ACHN (cell line): ENCODE measurements at places on chromosomes 12 and 14.
A peak's percentile ranks its signal among the peaks of the same experiment; 100 is the strongest.

- DNase-seq, result no peak
Measured at GRCh38 chr12:112734859-112735695, 56.5 kb upstream of the RPH3A start.

DNA sequence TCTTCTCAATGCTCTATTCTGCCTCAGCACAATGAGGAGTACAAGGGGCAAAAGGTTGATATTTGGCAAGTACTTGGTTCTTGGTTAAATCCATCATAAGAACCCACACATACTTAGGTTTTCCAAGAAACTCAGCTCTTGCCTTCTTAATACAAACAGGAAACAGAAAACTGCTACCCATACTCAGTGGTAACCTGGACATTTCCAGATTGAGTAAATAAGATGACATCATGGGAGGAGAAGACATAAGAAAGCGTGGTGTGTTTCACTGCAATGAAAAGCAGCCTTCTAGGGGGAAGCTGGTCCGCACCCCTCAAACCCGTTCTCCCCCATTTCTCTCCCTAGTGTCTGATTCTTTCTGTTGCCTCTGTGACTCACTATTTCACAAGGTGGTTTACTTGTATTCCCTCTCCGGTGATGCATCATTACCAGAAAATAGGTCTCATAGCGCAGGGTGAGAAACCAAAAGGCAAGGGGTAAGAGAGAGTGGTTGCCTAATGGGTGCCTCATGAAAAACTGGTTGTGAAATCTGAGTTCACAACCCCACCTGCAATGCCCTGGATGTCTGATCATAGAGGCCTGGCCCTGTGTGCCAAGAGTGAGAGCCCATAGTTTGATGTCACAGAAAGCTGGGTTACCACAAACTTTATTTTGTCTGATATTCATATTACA is 326.5 kb upstream of the TBX3 start:
- DNase-seq, result no peak

- DNase-seq, result no peak
Measured at GRCh38 chr14:79080040-79080439, 909.9 kb downstream of the NRXN3 start.

- no peak for DNase-seq
Measured at GRCh38 chr12:124381456-124382296, 86.8 kb downstream of the RFLNA start.

DNA sequence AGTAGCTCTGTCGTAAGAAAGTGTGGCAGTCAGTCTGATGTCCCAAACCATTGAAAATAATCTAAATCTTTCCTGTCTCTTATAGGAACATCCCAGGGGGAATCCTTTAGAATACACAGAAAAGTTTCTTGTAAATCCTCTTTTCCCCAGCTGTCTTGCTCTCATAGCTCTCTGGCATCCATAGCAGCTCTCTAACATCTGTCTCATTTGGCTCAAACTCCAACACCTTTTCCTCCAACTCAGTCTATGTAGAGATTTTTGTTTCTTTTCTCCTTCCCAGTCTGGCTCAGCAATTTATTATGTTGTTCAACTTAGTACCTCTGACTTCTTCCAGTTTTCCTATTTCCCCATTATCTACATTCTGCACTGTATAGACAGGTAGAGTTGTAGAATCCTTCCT is 84.4 kb upstream of the NEDD1 start:
- no peak for DNase-seq

GRCh38 chr12:16359512-16360491 is 12.4 kb downstream of the MGST1 start:
- DNase-seq, result peak; percentile 73

GRCh38 chr14:83463500-83464098 is 1929.9 kb upstream of the SEL1L start:
- peak; percentile 56 for DNase-seq

- no peak for DNase-seq
Measured at GRCh38 chr14:35631071-35631805, 97.3 kb downstream of the INSM2 start.

GRCh38 chr14:60327447-60328331 is 78.7 kb downstream of the PPM1A start:
- peak; percentile 10 for DNase-seq

GRCh38 chr14:95998656-95999055 is 40.5 kb upstream of the C14orf132 start:
- DNase-seq, result peak; percentile 2

DNA sequence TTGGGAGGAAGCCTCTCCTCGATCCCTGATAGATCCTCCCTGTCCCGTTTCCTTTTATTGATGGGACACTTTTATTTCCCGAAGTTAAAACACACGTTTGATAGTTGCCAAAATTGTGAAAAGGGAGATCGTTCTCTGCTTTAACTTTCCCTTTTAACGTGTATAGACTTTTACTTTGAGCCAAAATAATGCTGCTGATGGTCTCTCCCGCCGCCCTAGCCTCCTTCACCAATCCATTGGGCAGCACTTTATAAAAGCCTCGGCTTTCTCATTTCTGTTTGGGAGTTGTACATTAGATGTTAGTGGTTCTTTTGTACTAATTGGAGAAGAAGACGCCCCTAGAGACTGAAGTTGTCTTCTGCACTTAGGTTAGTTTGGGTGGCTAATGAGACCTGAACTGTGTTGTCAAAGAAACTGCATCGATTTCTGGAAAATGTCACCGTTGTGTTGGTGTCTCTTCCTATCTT is 1.4 kb downstream of the TMTC2 start:
- DNase-seq, result peak; percentile 30

DNA sequence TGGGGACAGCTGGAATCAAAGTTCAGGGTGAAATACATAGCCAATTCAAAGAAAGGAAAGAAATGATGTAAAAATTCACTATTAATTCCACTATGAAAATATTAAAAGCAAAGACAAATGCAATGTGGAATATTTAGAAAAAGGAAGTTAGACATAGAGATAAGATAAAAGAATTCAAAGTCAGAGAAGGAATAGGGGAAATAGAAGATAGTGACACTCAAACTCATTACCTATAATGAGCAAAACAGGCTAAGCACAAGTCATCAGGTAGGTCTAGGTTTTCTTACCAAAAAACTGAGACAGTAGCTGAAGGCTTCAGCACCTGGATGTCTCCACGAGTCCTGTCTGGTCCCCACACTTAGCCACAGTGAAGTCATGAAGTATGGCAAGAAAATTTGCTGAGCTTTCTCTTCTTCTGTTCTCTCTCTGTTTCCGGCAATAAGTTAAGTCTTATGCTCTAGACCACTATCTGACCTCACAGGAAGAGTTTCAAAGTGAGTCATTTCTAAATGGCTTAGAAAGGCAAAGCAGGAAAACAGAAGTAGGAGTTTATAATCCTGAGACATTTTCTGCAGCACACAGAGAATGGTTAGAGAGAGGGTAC is at the start of gene C3AR1:
Gene C3AR1, minus strand, starts transcription at position 369 of the 604 bp plus-strand sequence. CDS start 6,174 bp downstream, outside the sequence.
- peak; percentile 80 for DNase-seq

DNA sequence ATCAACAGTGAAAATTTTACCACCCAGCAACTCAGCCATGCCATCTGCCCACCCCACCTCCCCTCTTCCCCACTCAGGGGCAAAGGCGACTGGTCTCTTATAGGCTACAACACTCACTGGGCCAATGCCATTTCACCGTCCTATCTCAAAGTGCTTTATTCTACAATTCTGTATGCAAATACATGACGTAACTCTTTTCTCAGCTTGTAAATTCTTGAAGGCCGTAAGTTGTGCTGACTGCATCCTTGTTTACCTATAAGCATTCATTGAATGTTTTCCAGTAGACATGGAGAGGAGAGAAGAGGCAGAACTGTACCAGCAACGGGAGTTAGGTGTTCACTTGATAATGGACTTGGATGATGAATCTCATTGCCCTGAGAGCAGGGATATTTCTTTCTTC is 15.6 kb downstream of the BCL2L14 start:
- DNase-seq, result no peak

GRCh38 chr12:96378319-96378718 is 21.9 kb downstream of the CDK17 start:
- DNase-seq, result no peak

DNA sequence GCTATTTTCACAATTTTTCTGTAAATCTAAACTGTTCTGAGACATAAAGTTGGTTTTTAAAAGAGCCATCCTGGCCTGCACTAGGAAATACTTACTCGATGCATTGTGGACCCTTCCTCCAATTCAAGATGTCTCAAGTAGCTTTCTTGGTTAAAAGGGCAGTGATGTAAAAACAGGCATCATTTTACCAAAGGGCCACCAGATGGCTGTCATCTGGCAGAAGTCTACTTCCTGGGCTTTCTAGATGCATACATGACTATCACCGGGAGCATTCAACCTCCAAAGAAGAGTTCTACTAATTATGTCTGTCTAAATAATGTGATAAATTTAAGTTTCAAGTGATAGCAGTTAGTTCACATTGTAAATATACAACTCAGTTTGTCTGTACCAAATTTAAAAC is 96.8 kb upstream of the FRMD6 start:
- peak; percentile 72 for DNase-seq

DNA sequence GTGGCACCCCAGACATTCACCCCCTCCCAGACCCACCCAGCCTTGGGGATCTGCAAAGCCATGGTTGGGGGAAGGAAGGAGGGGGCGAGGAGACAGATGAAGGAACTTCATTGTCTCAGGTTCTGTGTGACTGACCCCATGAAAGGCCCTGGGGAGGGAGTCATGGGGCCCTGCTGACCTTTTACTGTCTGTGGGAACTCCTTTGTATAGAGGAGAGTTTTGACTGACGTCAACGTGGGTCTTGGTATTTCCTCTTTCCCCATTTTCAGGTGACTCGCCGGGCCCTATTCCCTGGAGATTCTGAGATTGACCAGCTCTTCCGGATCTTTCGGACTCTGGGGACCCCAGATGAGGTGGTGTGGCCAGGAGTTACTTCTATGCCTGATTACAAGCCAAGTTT is 3.1 kb upstream of the RAB5B start:
- no peak for DNase-seq

DNA sequence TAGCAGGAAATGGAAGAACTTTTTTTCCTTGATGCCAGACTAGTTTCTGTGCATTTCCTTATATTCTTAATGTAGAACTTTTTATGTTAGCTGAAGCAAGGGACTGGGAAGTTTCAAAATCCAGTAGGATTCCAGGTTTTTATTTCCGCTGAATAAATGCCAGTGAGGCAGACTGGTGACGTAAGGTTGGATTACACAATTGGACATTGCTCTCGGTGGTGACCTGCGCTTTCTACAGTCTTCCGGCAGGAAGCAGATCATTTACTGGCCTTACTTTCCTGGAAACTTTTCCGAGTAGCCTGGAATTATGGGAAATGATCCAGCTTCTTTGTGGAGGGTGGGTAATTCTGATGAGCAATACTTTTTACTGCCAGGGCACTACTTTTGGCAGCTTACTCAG is 3.6 kb downstream of the IFT43 start:
- no peak for DNase-seq

- DNase-seq, result no peak
Measured at GRCh38 chr14:38339696-38340095, 83.8 kb upstream of the CLEC14A start.

GRCh38 chr12:121781998-121782979 is 11.2 kb downstream of the RHOF start:
- DNase-seq, result no peak

GRCh38 chr12:26179826-26180225 is 15.5 kb upstream of the SSPN start:
- DNase-seq, result no peak

- DNase-seq, result peak; percentile 63
Measured at GRCh38 chr12:15152868-15153267, 68.3 kb downstream of the RERG start.

DNA sequence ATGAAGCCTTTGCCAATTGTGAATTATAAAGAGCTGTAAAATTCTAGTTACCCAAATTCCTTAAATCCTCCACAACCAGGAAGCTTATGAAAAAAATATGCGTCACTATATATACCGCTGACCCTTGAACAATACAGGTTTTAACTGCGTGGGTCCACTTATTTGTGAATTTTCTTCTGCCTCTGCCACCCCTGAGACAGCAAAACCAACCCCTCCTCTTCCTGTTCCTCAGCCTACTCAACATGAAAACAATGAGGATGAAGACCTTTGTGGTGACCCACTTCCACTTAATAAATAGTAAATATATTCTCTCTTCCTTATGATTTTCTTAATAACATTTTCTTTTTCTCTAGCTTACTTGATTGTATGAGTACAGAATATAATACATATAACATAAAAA is 42.2 kb downstream of the CMKLR1 start:
- DNase-seq, result no peak

- no peak for DNase-seq
Measured at GRCh38 chr12:96780330-96780729, 126.7 kb upstream of the NEDD1 start.

- no peak for DNase-seq
Measured at GRCh38 chr12:48824905-48825304, 6.6 kb downstream of the CACNB3 start.

DNA sequence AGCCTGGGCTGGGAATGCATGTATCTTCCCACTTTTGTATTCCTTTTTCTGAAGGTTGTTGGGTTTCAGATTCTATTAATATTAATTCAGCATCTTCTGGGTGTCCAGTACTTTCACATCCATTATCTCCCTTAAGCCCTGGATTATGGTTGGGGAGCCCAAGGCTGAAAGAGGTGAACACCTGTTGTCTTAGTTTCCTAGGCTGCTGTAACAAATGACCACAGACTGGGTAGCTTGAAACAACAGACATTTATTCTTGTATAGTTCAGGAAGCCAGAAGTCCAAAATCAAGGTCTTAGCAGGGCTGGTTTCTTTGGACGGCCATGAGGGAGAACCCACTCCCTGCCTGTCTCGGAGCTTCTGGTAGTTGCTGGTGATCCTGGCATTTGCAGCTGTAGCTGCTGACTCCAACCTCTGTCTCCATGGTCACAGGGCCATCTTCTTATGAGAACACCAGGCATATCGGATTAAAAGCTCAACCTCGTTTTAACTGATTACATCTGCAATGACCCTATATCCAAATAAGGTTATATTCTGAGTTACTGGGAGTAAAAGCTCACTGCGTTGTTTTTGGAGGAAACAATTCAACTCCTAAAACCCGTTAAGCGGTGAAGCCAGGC is 68.2 kb upstream of the CLMN start:
- no peak for DNase-seq

- no peak for DNase-seq
Measured at GRCh38 chr12:25801734-25802133, 156.7 kb upstream of the RASSF8 start.

- no peak for DNase-seq
Measured at GRCh38 chr12:105201299-105201698, 34.7 kb downstream of the APPL2 start.

GRCh38 chr14:35365130-35366055 is 39.2 kb downstream of the NFKBIA start:
- DNase-seq, result peak; percentile 68

GRCh38 chr12:29534935-29535334 is 37.4 kb upstream of the OVCH1 start:
- no peak for DNase-seq

DNA sequence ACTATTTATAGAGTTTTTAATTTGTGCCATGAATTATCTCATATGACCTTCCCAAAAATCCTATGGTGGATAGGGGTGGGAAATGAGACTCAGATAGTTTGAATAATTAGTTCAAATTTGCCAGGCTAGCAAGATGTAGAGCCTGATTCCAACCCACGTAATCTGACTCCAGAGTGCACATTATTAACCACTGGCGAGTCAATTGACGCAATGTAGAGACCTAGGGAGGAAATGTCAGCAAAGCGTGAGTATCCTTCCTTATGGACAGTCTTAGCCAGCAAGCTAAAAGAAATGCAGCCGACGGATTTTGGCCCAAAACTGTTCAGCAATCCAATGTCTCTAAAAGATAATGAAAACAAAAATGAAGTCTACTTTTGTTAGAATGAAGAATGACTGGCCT is 193.3 kb upstream of the KRR1 start:
- no peak for DNase-seq
